CD4-positive, alpha-beta T cell treated with Interleukin-6 at 100 ng/mL for 8 hours (primary cell): ENCODE measurements at places on chromosomes 5 and 9.

DNA sequence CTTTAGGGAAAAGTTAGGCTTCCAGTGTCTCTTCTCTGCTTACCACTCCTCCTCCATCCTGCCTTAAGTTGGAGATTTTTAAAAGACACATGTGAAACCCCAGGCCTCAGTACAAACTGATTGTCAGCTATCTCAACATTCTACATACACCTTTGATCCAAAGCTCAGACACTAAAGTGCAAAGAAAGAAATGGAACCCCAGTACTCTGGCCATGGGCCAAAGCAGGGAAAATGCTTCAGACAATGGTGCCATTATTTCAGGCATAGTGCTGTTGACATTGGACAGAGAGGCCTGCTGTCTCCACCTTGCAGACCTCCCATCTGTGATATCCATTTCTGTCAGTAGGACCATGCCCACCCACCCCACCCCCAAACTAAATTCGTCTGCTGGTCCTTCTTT is 49.1 kb downstream of the G3BP1 start:
- DNase-seq = no peak

- DNase-seq = no peak
Observed at GRCh38 chr5:143207563-143208364, 195.7 kb downstream of the NR3C1 start.

- no peak for DNase-seq
Observed at GRCh38 chr9:17453751-17454150, 125.1 kb upstream of the SH3GL2 start.

- peak; percentile 66 for DNase-seq
Observed at GRCh38 chr9:127199001-127199791, 65.4 kb upstream of the GARNL3 start.

- DNase-seq = no peak
Observed at GRCh38 chr5:75338408-75338807, 1.4 kb downstream of the HMGCR start.

- no peak for DNase-seq
Observed at GRCh38 chr9:80883826-80884579, 805.3 kb downstream of the TLE1 start.

- DNase-seq = peak; percentile 64
Observed at GRCh38 chr9:131500939-131501541, 1.7 kb upstream of the POMT1 start.

DNA sequence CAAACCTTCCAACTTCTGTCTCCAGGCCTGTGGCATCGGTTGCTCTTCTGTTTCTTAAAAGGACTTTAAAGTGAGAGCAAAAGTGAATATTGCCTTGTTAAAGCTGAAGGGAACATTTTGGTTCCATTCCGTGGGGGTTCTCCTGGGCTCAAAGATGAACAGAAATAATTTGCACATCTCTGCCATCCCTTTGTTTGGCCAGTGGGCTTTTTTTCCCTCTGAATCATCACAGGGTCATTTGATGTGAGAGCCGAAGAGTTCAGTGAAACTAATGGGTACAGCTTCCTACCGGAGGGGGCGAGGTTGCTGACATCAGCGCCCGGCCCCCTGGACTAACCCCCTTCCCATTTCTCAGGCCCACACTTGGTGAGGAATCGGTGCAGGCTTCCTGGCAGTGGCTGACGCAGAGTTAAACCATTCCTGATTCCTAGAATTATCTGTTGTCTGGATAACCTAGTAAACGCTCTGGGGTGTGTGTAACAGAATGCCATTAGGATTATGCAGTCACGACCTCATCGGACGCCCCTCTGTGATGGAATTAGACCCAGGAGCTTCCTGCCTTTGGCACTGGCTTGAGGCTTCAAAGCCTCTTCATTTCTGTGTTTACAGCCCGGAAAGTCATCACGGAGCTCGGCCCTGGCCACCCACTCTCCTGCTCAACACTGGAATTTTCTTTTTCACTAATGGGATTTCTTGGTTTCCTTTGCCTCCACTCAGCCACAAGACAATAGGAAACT is 61.6 kb upstream of the RPL26L1 start:
- DNase-seq = no peak

DNA sequence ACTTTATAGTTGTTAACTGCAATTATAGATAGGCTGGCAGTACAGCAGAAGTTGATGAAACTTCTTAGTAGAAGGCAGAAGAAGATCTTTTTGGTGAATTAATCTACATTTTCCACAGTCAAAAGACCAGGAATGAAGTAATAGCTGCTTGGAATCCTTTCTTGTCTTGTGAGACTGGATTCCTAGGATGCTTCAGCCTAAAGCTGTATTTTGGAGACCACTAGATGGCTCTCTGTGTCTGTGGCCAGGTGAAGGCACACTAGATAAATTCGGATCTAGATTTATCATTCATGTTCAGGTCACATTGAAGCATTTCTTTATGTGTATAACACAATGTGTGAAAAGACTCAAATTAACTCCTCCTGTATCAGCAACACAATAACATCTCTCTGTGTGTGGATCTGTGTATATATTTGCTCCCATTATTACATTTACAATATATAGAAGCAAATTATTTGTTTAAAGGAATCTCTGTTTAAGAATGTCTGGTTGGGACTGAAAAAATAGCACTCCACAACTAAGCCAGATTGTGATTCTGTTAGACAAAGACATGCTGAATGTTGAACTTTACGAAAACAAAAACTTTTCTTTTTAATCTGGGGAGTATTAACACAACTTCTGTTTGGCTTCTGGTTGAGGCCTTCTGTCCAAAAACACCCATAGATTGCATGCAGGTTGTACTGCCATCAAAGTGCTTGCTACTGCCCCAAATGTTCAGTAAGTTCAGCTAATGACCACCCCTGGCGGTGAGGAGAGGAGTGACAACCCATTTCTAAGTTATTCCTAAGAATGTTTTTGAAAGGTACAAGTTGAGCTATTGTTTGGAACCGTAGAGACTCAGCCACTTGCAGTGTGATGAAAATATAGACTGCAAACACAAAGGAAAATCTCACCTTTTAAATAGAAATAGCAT is 10.6 kb downstream of the GRIN3A start:
- DNase-seq = no peak

- DNase-seq = no peak
Observed at GRCh38 chr9:68495247-68495646, 45.4 kb downstream of the TMEM252 start.

GRCh38 chr5:61055434-61056006 is 106.7 kb downstream of the SMIM15 start:
- peak; percentile 7 for DNase-seq

- no peak for DNase-seq
Observed at GRCh38 chr5:150605546-150605945, 34.9 kb upstream of the SYNPO start.

DNA sequence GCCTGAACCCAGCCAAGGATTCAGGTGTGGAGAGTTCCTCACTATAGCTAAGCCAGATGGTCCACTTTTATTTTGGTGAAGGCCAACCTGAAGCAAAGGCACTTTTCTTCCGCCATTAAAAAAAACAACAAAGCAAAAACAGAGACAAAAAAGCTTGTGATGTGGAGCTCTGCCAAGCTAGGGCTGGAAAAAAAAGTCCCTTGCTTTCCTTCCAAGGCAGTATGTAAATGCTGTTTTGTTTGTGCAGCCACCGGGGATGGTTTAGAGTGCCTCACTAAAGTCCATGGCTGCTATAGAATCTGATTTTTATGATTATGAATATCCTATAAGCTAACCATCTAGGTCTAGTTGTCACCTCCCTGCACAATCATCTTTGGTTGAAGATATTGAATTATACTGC is 14.9 kb downstream of the MEGF10 start:
- no peak for DNase-seq

DNA sequence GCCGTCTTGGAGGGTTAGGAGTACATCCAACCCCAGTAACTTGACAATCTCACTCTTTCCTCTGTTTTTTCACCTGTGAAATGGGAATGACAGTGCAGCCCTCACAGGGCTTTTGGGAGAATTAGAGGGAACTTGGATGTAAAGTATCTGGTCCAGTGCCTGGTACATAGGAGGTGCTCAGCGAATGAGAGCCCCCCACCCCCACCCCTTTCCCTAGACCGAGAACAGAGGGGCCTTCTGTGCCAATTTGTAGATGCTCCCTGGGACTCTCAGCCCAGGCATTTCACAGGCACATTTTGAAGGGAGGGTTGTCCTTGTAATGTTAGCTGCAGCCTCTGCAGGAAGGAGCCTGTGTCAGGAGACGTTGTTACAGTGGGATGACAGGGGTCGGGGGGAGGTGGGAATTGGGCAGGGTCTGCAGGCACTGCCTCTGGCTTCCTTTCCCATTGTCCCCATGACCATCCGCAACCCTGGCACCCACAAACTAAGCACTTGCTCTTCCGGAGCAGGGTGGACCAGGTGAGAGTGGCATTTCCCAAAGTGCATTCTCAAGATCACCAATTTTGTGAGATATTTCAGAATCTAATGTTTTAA is 47.0 kb downstream of the AMBP start:
- no peak for DNase-seq

GRCh38 chr5:62689599-62690368 is 111.2 kb downstream of the LRRC70 start:
- DNase-seq = no peak

GRCh38 chr9:14533867-14534640 is 159.2 kb downstream of the ZDHHC21 start:
- DNase-seq = no peak

DNA sequence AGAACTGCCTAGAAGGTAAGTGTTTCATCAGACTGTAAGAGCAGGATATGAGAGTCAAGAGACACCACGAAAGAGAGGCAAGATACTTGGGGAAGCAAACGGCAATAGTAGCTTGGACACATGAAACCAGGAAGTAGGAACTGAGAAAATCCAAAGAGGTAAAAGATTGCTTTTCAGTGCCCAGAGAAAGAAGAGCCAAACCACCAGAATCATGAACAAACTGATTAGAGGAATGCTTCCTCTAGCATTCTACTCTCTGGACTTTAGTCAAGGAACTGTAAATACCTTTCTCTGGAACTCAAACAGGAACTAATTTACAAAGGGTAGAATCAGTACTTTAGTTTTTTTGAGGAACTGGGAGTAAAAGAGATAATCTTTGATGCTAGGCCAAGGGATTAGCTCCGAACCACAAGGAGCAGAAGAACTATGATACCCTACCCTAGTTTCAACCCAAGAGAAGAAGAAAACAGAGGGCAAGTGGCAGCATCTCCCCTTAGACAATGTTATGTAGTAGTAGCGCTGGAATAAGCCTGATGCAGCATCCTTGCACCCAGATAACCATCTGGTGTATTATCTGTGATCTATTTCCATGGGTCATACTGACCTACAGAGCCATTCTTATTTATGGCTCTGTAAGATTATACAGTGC is 41.3 kb downstream of the EFCAB9 start:
- DNase-seq = no peak

DNA sequence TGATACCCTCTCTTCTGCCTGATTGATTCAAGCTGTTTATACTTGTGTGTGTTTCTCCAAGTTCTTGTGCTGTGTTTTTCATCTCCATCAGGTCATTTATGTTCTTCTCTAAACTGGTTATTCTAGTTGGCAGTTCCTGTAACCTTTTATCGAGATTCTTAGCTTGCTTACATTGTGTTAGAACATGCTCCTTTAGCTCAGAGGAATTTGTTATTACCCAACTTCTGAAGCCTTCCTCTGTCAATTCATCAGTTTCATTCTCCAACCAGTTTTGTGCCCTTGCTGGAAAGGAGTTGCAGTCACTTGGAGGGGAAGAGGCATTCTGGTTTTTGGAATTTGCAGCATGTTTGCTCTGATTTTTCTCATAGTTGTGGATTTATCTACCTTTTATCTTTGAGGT is 126.2 kb upstream of the FTMT start:
- DNase-seq = no peak

GRCh38 chr9:69546265-69546664 is 125.9 kb downstream of the APBA1 start:
- DNase-seq = no peak

DNA sequence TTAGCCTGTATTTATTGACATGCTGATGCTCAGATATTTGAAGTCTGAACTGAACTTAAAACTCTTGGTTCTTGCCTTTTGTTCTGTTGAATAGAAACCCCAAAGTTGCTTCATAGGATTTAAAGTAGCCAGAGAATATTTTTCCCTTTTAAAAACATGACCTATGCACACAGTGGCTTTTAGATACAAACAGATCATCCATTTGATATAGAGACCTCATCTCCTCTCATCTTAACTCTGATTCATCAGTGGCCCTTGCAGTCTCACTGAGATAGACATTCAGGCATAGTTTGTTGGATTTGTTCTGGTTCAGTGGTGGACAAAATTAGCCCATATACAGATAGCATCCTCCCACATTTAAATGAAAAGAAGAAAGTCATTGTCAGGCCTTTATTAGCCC is 43.5 kb upstream of the PJA2 start:
- no peak for DNase-seq

DNA sequence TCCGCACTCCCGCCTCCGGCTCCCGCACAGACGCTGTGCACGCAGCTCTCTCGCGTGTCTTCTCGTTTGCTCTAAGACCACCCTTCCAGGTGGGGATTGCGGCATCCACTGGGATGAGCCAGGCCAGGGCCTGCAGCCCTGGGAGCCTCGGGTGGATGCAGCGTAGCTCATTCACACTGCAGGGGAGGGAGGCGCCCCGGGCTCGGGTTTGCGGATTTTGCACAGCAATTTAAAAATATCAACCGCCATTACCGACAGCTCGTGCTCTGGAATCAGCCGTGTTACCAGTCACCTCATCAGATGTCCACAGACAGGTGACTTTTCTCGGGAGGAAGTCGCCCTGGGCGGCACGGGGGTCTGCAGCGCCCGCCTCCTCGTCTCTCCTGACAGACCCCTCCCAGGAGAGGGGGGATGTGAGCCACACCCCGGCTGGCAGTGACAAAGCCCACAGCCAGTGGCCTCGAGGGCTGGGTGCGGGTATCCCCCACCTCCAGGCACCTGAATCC is 20.8 kb upstream of the SLC6A3 start:
- no peak for DNase-seq

GRCh38 chr5:171534043-171534895 is 114.8 kb downstream of the FGF18 start:
- no peak for DNase-seq

DNA sequence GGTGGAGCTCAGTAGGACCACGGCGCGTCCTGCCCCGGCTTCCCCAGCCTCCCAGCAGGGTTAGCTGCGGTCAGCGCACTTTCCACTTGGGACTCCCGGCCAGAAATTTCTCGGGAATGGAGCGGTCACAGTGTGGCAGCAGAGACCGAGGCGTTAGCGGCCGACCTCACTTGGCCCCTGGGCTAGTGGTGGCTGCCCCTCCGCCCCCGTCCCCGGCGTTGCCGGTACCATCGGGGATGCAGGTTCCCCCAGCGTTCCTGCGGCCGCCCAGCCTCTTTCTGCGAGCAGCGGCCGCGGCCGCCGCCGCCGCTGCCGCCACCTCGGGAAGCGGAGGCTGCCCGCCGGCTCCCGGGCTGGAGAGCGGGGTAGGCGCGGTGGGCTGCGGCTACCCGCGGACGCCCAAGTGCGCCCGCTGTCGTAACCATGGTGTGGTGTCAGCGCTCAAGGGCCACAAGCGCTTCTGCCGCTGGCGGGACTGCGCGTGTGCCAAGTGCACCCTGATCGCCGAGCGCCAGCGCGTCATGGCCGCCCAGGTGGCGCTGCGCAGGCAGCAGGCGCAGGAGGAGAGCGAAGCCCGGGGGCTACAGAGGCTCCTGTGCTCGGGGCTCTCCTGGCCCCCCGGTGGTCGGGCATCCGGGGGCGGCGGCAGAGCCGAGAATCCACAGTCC is 460 bp downstream of the DMRTA1 start:
- DNase-seq = no peak

GRCh38 chr5:158324236-158324635 is 465.3 kb upstream of the CLINT1 start:
- no peak for DNase-seq
